ENCODE measurements at places on chromosomes 11 and 22.

DNA sequence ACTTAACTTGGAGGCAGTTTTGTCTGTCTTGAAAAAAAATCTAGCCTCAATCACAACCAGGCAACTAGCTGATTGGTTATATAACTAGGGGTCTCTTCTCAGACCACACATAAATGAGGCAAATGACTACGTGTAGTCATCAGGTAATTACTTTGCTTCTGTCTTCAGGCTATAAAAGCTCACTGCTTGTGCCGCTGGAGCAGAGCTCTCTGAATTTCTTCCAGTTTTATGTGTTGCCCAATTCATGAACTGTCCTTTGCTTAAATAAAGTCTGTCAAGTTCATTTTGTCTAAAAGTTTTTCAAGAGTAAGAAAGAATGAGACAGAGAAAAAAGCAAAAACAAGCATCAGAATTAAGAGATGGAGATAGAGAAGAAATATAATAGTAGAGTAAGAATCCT, 93.4 kb downstream of the MUC15 start:
- DNase-seq = no peak

DNA sequence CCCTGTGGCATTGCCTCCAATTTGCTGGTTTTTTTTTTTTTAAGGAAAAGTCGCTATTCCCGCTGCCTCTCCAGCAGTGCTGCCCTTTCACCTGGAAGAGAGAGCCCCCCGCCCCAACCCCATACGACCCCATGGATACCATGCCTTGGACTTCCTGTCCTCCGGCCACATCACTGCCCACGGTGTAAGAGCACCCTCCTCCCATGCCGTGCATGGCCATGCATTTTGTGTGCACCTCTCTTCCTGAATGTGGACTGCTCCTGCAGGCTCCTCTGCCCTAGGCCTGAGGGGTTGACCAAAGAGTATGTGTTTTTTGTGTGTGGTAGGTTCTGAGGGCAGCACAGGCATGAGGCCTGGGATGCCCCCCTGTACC, 65.6 kb upstream of the SPON1 start:
- no peak for DNase-seq

DNA sequence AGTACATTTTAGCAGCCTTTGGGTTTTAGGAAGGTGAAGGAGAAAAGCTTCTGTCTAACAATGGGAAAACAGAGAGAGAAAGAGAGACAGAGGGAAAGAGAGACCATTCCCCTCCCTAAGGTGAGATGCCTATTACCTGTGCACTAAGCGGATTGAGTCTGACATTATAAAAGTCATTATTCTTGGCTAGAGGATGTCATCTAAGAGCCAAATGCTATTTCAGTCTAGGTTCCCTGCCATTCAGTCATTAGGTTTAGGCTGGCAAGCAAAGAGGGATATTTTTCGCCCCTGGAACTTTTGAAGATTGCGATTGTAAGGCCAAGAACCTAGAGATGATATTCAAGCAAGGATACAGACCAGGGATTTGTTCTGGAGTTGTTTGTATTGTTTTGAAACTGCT, 7.2 kb downstream of the BLID start:
- DNase-seq = no peak

GRCh38 chr11:127281534-127281933, 281.0 kb upstream of the KIRREL3 start:
- no peak for DNase-seq

DNA sequence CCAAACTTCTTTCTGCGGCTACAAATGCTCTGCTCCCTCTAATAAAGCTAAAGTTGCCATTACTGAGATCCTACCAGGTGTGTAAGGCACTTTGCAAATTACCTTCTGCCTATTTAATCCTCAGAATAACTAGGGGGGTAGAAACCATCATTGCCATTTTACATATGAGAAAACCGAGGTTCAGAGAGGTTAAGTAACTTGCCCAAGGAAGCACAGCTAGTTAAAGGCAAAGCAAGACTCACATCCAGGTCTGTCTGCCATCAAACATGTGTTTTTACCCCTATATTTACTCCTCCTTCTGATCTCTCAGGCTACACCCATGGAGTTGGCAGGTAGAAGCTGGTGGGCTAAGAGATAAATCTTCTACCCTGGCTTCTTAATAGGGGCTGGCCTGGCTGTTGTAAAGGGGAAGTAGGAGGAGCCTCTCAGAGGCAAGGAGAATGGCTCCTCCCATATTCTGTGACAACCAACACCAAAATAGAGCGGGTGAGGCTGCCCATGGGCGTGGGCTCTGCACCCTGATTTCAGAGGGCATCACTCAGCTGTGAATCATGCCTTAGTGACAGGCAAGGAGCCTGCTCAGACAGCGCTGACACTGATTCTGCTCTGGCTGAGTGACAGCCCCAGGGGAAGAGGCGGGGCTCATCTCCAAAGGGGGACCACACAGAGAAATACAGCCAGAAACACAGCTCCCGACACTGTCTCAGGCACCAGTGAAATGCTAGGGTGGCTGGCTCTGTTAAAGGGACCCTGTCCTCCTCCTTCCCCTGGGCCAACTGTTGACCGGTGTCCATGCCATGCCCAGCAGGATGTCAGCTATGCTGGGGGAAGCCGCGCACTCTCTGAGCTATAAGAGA, 106.8 kb downstream of the ABTB2 start:
- DNase-seq = no peak

DNA sequence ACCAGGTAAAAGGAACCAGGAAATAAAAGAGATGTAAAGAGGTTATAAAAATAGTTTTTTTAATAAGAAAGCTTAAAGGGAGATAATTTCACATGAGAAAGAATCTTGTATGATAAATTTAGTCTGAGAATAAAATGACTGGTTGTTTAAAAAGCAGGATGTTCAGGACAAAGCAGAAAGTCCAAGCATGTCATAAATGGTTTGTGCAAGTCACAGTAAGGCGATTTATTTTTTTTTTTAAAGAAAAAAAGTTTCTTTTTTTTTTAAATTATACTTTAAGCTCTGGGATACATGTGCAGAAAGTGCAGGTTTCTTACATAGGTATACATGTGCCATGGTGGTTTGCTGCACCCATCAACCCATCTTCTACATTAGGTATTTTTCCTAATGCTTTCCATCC, 30.8 kb downstream of the GLYATL2 start:
- no peak for DNase-seq

DNA sequence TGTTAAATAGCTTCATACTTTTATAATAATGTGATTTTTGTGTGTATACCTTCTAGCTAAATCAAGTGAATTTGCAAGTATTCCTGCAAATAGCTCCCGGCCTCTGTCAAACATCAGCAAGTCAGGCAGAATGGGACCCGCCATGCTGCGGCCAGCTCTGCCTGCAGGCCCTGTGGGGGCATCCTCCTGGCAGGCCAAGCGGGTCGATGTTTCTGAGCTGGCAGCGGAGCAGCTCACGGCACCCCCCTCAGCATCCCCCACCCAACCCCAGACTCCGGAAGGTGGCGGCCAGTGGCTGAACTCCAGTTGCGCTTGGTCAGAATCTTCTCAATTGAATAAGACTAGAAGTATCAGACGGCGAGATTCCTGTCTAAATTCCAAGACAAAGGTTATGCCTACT, 19.3 kb downstream of the GTSE1 start:
- DNase-seq = no peak

DNA sequence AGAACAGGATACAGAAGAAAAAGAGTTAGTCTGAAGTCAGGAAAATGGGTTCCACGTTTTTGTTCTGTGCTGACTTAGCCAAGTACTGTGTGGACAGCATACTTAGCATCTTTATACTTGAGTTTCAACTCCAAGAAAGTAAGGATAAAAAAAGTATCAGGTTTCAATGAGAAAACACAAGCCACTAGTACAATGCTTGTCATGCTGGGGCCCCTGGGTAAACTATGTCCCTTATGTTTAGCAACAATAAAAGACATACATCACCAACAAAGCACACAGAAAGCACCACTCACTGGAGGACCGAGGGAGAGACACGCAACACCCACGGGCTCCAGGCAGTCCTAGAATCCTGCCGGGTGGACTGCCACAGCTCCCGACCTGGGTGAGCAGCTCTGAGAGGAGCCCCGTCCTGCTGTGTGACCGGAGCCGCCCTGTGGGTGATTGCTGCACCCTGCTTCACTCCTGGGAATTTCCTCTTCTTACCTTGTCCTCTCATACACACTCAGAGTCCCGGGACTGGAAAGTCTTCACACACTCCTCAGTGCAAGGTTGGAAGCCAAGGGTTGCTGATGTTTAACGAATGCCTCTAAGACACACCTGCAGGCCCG, 890.5 kb downstream of the BRD1 start:
- DNase-seq = no peak

- no peak for DNase-seq
These were observed 10.2 kb downstream of the SSTR3 start for GRCh38 chr22:37202001-37202555.

DNA sequence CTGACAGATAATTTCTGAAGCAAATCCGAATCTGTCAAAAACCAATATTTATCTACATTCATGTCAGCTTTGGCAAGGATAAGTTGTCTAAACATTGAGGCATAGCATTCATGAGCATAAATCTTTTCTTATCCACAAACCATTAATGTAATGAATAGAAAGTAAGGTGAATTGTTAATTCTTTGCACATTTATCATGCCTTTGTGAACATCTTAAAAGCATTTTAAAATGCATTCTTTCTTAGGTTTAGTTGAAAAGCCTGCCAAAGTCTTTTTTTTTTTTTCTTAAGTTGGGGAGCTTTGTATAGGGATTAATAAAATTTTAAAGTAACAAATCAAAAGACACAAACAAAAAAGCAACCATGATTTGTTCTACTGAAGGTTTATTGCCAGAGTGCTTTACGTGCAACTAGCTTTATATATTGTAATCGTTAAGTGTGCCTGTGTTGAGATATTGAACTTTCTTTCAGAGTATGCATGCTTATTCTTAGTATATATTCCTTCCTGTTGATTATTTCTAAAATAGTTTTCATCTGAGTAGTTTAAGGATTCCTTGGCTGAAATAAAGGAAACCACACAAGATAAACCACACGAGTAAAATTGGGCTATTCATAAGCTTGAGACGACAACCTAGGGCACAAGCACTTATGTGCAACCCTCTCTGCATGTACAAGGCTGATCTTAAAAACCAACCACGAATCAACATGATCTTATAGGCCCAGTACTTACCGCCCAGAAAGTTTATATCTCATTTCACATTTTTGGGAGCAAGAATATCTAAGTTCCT, 1110.9 kb upstream of the CNTN5 start:
- no peak for DNase-seq

DNA sequence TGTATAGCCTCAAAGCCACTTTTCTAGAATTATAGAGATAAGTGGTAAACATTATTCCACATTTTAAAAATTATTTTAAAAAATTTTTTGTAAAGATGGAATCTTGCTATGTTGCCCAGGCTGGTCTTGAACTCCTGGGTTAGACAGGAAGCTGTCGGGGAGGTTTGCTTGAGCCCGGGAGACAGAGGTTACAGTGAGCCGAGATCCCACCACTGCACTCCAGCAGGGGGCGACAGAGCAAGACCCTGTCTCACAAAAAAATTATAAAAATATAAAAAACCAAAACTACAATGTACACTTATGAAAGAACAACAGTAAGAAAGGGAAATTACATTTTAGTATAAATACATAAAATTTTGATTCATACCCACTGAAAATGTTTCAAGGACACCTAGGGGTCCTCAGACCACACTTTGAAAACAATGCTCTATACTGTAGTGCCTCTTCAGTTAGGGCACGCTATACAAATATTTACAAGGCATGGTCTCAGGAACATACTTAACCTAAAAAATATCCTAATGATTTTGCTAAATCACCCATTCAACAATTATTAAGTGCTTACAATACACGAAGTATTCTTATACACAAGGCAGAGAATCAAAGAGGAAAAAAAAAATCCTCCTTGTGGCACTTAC, 111.2 kb downstream of the MRTFA start:
- peak; percentile 38 for DNase-seq

GRCh38 chr11:68412593-68413475, 47.7 kb upstream of the PPP6R3 start:
- DNase-seq = no peak

- DNase-seq = no peak
These were observed 955.7 kb downstream of the DLG2 start for GRCh38 chr11:84671325-84671999.

DNA sequence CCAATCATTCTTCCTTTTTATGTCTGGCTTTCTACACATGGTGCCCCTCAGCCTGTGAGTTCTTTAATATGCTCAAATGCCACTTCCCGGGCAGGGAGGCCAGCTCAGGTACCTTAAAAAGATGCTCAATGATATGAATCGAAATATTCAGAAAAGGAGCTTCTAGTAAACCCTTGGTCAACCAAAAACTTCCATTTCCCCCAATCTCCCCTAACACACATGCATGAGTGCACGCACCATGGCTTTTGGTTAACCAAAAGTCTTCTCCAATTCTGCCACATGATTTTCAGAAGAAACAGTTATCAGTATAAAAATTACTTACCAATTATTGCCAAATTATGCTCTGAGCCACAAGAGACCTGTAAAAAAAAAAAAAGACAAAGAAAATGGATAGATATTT, 135.0 kb downstream of the SERGEF start:
- no peak for DNase-seq

GRCh38 chr11:24617856-24618255, 121.0 kb downstream of the LUZP2 start:
- no peak for DNase-seq

GRCh38 chr11:35905646-35906276, 38.1 kb upstream of the LDLRAD3 start:
- DNase-seq = no peak

GRCh38 chr11:21640491-21640890, 552.4 kb upstream of the ANO5 start:
- no peak for DNase-seq

- DNase-seq = no peak
These were observed 19.5 kb downstream of the CRELD2 start for GRCh38 chr22:49937758-49938564.

DNA sequence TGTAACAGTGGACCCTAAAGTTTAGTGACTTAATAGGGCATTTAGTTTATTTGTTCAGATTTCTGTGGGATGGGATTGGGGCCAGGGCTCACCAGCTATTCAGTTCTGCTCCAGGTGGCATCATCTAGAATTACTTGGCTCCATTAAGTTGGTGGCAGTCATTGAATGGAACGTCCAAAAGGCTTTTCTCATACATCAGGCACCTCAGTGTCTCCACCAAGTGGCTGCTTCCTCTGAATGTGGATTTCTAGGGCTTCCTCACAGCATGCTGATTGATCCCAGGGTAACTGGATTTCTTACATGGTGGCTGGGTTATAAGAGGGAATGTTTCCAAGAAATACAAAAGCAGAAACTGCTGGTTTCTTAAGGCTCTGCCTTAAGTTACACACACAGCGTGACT, 34.7 kb downstream of the USP47 start:
- DNase-seq = no peak

DNA sequence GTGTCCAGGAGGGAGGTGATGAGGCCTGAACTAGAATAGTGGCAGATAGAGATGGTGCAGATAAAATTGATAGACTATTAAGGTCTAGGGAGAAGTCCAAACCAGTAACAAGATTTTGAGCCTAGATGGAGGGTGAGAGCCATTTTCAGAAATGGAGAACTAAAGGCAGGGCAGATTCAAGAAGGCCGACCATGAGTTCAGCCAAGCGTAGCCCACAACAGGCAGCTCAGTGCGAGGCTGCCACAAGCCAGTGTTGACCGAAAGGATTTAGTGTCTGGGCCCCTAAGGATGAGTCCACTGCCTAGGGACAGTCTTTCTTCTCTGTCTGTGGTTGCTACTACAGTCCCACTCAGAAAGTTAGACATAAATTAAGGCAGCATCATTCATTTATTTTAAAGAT, 51.7 kb downstream of the PPP2R1B start:
- DNase-seq = no peak

Data from muscle of arm (tissue), 14 donors.